ENCODE measurements at places on chromosomes 13 and 19.
A peak's percentile ranks its signal among the peaks of the same experiment; 100 is the strongest.

DNA sequence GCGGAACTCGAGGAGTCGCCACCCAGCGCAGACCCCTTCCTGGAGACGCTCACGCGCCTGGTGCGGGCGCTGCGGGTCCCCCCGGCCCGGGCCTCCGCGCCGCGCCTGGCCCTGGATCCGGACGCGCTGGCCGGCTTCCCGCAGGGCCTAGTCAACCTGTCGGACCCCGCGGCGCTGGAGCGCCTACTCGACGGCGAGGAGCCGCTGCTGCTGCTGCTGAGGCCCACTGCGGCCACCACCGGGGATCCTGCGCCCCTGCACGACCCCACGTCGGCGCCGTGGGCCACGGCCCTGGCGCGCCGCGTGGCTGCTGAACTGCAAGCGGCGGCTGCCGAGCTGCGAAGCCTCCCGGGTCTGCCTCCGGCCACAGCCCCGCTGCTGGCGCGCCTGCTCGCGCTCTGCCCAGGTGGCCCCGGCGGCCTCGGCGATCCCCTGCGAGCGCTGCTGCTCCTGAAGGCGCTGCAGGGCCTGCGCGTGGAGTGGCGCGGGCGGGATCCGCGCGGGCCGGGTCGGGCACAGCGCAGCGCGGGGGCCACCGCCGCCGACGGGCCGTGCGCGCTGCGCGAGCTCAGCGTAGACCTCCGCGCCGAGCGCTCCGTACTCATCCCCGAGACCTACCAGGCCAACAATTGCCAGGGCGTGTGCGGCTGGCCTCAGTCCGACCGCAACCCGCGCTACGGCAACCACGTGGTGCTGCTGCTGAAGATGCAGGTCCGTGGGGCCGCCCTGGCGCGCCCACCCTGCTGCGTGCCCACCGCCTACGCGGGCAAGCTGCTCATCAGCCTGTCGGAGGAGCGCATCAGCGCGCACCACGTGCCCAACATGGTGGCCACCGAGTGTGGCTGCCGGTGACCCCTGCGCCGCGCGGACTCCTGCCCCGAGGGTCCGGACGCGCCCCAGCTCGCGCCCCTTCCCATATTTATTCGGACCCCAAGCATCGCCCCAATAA is 2.3 kb downstream of the AMH start:
- no peak for DNase-seq

DNA sequence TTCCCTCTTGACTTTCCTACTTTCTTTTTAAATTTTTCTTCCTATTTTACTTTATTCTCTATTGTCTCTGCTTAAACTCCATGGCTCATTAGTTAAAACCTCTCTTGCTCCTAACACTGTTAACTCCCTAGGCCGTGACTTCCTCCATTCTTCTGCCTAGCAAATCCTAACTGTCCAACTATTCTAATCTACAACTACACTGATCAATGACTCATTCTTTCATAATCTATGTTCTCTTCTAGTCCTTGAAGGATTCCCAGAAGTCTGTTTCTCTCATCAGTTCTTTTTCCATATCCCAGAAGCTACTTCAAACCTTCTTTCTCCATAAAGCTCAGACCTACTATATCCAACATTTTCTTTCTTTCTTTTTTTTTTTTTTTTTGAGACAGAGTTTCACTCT is 66.9 kb downstream of the MICU2 start:
- no peak for DNase-seq

GRCh38 chr19:7674010-7675005 is 2.6 kb upstream of the MCEMP1 start:
- DNase-seq = peak; percentile 86

DNA sequence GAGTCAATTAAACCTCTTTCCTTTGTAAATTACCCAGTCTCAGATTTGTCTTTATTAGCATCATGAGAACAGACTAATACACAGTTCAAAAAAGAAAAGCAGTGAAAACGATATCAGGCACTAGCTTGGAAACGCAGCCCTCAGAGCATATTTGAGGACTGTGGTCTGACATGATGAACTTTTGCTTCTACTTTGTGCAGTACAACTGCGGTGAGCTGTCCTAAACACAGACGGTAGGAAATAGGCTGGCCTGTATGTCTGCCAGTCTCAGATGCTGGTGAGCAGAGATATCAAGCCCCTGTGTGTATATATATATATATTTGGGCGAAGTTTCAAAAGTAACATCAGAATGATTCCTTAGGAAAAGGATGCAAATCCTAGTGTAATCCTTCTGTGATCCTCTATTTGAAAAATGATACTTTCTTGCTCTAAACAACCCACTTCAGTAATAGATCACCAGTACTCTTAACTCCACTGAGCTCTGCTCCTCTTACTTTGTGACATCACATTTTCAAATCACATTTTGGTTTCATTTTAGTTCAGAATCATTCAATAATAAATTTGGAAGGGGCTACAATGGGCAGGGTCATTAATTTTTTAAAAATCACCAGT is 74.4 kb downstream of the TNFRSF19 start:
- no peak for DNase-seq

DNA sequence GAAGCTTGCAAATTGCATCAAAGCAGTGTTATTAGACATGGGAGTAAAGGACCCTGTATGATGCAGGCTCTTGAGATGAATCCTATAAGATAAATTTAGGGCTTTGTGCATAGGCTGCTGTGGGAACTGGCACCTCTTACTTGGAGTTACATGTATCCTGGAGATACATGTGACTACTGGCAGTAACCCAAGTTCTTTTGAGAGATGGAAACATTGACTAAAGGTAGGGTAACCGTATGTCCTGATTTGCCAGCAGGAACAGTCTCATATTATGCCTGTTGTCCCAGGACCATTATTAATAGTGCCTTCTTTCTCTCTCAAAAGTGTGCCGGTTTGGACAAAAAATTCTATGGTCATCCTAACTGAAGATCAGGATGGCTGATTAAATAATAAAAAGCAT is 195.4 kb downstream of the LACC1 start:
- no peak for DNase-seq

GRCh38 chr13:98721825-98722510 is 30.5 kb downstream of the SLC15A1 start:
- DNase-seq = no peak

DNA sequence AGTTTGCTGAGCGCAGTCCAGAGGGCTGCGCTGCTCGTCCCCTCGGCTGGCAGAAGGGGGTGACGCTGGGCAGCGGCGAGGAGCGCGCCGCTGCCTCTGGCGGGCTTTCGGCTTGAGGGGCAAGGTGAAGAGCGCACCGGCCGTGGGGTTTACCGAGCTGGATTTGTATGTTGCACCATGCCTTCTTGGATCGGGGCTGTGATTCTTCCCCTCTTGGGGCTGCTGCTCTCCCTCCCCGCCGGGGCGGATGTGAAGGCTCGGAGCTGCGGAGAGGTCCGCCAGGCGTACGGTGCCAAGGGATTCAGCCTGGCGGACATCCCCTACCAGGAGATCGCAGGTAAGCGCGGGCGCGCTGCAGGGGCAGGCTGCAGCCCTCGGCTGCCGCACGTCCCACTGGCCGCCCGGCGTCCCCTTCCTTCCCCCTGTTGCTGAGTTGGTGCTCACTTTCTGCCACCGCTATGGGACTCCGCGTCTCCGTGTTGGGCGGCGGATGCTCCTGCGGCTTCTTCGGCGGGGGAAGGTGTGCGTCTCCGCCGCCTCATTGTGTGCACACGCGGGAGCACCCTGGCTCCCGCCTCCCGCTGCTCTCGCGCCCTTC is 772 bp downstream of the GPC6 start:
- peak; percentile 74 for DNase-seq

DNA sequence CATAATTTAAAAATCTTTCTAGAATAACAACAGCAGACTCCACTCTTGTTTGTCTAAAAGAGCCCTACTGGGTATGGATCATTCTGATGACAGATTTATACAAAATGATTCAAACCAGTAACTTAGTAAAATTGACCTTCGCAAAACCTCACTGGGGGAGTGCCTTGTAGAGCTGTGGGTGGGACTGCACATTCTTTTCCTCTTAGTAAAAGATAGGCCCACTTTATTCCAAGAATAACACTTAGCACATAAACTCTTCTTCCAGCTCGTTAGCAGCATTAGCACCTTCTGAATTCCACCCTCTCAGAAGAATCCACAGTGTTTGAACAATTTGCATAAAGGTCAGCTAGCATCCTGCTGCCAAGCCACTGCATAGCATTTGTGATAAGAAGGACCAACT is 106.8 kb downstream of the STOML3 start:
- no peak for DNase-seq

DNA sequence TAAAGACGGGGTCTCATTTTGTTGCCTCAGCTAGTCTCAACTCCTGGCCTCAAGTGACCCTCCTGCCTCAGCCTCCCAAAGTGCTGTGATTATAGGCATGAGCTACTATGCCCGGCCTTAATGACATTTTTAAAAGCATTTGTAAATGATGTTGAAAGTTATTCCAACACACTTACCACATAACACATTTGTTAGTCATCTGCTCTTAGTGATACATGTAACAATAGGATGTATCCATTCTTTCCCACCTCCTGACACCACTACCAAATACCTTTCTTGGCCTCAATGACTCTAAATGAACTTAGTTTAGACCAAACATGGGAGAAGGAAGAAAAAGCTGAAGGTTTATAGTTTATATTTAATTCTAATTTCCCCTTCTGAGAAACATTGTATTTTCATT is 59.8 kb upstream of the MEDAG start:
- no peak for DNase-seq

DNA sequence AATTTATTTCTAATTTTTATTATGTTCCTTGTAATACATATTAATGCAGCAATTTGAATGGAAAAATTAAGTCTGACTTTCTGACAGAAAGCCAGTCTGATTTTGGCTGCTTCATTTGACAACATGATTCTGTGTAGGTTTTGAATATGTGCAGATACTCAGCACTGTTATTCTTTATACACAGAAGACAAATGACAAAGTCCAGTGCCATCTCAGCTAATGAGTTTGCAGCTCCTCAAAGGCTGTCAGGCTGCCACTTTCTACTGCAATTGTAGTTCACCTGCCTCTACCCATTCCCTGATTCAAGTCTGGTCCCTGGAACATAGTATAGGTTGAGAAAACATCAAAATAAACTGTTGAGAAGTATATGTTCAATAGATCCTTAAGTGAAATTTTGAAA is 2.9 kb upstream of the CHAMP1 start:
- DNase-seq = no peak

GRCh38 chr13:105342281-105342820 is 1193.1 kb downstream of the EFNB2 start:
- DNase-seq = no peak

DNA sequence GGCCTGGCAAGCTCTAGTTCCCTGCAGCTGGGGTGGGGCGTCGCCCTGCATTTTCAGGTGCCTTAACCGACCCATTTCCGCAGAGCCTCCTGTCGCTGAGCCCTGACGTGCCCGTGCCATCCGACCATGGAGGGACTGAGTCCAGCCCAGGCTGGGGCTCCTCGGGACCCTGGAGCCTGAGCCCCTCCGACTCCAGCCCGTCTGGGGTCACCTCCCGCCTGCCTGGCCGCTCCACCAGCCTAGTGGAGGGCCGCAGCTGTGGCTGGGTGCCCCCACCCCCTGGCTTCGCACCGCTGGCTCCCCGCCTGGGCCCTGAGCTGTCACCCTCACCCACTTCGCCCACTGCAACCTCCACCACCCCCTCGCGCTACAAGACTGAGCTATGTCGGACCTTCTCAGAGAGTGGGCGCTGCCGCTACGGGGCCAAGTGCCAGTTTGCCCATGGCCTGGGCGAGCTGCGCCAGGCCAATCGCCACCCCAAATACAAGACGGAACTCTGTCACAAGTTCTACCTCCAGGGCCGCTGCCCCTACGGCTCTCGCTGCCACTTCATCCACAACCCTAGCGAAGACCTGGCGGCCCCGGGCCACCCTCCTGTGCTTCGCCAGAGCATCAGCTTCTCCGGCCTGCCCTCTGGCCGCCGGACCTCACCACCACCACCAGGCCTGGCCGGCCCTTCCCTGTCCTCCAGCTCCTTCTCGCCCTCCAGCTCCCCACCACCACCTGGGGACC is 1.2 kb downstream of the ZFP36 start:
- DNase-seq = no peak

- no peak for DNase-seq
These were observed 4.4 kb downstream of the ANGPTL8 start for GRCh38 chr19:11243798-11244169.

DNA sequence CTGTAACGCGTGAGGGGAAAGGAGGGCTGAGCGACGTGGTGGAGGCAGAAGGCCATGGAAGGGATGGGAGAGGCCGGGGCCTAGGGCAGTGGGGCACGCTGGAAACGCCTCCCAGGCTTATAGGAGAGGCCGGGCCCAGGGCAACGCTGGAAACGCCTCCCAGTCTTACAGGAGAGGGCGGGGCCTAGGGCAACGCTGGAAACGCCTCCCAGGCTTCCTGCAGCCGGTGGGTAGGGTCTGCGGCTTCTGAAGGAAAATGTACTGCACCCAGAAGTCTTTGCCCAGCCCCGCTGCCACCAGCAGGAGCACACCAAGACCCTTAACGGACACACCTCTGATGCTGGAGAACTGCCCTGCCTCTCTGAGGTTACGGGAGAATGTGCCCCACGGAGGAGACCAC is 9.1 kb downstream of the CACTIN start:
- DNase-seq = no peak

- DNase-seq = no peak
These were observed 170.2 kb downstream of the DCLK1 start for GRCh38 chr13:35961002-35961401.

DNA sequence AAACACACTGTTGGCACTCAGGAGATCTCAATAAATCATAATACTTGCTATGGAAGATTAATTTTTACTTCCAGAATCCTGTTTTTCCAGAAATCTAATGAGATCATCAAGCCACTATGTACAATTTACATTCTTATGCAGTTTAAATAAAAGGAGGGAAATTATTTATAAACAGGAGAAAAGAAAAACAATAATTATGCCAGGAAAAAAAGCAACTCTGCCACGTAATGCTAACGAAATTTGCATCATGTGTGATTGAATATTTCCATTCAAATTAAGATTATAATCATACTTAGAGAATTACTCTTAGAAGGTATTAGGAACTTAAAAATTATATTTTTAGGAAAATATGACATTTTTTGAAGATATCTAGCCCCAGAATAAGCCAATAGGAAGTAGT is 13.0 kb downstream of the FAM124A start:
- DNase-seq = no peak

DNA sequence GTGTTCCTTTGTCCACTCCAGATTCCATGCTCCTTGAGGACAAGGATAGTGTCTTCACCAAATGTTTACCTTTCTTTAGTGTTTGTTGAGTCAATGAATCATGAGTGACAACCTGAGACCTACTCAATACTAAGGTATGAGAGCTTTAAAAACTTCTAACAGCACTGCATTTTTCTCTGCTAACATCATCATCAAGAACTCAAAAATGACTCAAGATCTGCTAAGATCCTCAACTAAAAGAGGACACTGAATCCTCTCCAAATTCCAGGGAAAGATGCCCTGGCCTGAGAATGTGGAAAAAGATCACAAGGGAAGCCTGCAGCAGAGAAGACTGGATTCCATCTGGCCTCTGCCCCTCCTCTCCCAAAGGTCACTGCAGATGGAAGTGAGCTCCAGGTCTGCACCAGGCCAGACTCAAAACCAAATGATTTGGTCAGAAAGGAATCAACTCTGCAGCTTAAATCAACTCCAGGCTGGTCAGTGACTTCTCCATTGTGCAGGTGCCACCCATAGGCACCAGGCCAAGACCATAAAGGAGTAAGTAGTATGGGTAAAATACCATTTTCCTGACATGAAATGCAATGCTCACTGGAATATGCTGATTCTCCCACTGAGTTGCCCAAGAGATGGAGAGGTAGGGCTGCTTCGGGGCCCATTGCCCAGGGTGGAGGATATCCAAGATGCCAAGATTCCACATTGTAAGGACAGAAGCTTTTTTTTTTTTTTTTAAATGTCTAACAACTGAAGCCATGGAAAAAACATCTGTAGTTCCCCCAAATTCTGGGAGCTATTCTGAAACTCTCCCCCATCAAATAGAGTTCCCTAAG is 89.5 kb upstream of the DOCK9 start:
- DNase-seq = no peak

- no peak for DNase-seq
These were observed 19.9 kb downstream of the MEGF8 start for GRCh38 chr19:42345191-42345812.

Measured in A673 (cell line).